ENCODE measurements at places on chromosomes 1 and 21.

GRCh38 chr1:20182415-20182814, 3.5 kb upstream of the UBXN10 start:
- DNase-seq = no peak

GRCh38 chr1:906600-907420, 16.9 kb upstream of the SAMD11 start:
- no peak for DNase-seq

- peak; percentile 71 for DNase-seq
These were observed 862 bp downstream of the GSTM3 start for GRCh38 chr1:109739738-109740614.

DNA sequence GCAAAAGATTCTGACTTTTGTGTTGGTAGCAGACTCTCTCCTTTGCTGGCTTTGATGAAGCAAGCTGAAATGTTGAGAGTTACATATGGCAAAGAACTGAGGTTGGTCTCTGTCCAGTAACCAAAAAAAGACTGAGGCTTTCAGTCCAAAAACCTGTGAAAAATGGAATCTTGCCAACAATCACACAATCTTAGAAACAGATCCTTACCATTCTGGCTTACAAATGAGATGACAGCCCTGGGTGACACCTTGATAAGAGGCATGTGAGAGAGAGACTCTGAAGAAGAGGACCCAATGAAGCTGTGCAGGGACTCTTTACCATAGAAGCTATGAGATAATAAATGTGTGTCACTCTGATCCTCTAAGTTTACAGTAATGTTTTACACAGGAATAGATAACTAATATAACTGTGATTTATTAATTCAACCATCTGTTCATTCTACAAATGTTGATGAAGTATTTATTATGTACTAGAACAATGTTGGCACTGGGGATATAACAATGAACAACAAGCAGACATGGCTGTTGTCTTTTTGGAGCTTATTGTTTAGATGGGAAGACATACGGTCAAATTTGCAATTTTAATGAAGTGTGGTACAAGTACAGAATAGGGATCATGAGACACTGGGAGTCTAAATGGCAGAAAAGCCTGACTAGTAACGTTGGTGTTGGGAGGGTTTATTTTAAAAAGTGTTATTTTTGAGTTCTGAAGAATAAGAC, 251.0 kb downstream of the OLFM3 start:
- DNase-seq = no peak

- no peak for DNase-seq
These were observed 325.9 kb upstream of the AJAP1 start for GRCh38 chr1:4328402-4329071.

GRCh38 chr1:235327559-235328270, at the start of gene ARID4B:
TSS of gene ARID4B (minus strand) at chr1:235328179. CDS start at chr1:235326919, 1,260 bp downstream.
- no peak for DNase-seq

- DNase-seq = peak; percentile 62
These were observed 1.1 kb upstream of the TMEM82 start for GRCh38 chr1:15740924-15741850.

DNA sequence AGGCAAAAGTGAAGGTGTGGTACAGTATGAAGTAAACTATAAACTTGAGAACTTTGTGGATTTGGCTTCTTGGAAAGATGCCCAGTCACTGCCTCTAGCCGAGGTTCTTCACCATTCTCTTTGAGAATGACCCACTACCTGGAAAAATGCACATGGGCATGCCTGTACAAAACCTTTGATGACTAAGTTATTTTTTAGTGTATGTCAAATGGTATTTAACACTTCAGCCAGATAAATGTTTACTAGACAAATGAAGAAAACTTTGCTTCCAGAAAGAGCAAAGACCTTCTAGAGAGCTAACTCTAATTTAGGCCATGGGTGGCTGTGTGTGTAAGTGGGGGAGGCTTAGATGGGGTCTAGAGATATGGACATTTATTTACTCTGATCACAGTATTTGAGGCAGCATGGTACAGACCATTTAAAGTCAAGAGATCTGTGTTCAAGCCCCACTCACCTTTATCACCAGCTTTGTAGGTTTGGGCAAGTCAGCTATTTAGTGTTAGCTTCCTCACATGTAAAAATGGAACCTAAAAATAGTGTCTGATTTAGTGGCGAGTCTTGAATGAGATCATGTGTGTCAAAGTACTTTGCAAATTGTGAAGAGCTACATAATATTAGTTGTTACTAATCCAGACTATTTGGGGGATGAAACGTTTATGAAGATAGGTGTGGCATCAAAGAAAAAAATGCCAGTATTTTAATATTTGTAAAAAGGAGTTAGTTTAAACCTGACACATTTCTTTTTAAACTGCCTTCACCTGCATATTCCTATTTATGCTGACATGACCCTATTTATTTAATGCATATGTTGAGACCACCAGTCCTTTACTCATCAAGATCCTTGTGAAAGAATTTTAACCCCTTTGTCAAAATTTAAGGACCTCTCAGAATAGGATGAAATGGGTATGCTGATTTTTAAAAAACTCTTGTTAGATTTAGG, 20.2 kb downstream of the NFYC start:
- DNase-seq = no peak

GRCh38 chr1:110608247-110608646, 2.1 kb upstream of the KCNA2 start:
- no peak for DNase-seq

- DNase-seq = no peak
These were observed 2.1 kb downstream of the DYRK1A start for GRCh38 chr21:37368541-37369279.

Data from CD4-positive, alpha-beta T cell treated with Interleukin-6 at 100 ng/mL for 8 hours (primary cell).